ENCODE measurements at places on chromosomes 3 and 15.

- DNase-seq: no peak
Measured at GRCh38 chr3:162740941-162741596, 1244.5 kb downstream of the OTOL1 start.

DNA sequence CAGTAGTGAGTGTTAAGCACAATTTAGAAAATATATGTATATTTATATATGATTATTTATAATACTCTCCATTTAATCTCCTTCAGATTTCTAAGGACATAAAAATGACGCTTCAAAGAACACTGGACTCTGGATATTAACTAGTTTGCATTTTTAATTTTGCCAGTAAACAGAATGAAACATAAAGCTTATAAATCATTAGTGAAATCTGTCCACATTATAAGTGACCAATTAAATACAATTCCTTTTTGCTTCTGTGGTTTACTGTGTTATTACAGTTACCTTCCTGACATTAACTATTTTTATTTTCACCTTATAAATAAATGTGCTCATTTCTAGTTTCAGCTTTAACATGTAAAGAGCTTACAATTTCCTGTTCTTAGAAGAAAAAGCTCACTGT, 1081.1 kb upstream of the EPHA6 start:
- DNase-seq: no peak

GRCh38 chr15:85095566-85095965, 113.9 kb downstream of the PDE8A start:
- no peak for DNase-seq

DNA sequence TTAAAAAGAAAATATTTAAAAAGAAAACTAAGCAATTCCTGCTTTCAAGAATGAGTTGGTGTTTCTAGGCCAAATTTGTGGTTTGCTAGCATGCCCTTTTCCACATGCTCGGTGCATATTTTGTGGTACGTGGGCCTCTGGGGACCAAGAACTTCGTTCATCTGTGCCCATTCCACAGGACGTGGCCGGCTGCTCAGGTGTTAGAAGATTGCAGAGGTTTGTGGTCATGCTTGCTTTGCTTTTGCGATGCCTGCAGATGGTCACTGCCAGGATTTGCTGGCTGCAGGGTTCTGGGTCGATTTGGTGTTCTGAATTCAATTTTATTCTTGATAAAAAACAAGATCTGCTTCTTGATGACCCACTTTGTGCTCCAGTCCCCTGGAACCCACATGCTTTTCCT, 7.5 kb downstream of the PSTPIP1 start:
- DNase-seq: no peak
